Calu3 (cell line): ENCODE measurements at places on chromosomes 3 and 15.
A peak's percentile ranks its signal among the peaks of the same experiment; 100 is the strongest.

DNA sequence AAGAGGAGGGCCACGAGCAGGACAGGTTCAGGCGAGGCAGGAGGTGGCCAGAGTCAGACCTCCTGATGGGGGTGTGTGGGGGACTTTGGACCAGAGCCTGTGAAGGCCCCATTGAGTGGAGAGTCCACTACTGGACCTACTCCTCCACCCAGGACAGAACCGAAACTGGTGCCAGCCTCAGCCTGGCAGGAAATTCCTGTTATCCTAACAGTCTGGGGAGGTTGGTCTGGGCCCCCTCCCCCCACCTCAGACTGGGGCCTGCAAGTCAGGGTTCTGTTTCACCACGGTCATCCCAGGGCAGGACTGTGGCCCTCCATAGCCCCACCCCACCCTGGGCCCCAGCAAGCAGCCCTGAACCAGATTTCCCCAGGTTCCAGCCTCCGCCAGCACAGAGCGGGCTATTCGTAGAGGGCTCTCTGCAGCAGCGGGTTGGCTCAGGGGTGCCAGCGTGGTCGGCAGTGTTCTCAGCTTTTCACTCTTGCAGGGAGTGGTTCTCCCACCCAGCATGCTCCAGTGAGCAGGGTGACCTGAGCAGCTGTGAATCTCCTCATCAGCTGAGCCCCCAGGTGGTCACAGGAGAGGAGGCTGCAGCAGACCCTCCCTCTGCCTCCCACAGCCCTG lies 217.3 kb downstream of the TBC1D2B start:
- no peak for DNase-seq

DNA sequence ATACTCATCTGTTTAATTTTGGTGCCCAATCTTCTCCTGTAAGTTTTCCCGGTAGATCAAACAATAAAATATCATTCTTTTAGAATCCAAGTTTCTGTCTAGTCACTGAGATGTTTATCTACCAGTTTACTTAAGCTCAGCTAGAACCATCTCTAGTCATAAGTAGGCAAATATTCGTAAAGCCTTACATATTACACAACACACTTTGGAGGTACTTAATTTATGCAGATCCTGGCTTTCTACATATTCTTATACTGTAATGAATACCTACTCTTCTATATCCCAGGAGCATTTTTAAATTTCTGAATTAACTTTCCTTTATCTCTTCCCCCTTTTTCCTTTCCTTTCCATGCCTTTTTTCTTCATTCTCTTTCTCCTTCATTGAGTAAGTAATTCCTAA lies 185.9 kb upstream of the ZBTB20 start:
- no peak for DNase-seq

GRCh38 chr3:188090620-188091309 lies 63.2 kb upstream of the LPP start:
- no peak for DNase-seq

DNA sequence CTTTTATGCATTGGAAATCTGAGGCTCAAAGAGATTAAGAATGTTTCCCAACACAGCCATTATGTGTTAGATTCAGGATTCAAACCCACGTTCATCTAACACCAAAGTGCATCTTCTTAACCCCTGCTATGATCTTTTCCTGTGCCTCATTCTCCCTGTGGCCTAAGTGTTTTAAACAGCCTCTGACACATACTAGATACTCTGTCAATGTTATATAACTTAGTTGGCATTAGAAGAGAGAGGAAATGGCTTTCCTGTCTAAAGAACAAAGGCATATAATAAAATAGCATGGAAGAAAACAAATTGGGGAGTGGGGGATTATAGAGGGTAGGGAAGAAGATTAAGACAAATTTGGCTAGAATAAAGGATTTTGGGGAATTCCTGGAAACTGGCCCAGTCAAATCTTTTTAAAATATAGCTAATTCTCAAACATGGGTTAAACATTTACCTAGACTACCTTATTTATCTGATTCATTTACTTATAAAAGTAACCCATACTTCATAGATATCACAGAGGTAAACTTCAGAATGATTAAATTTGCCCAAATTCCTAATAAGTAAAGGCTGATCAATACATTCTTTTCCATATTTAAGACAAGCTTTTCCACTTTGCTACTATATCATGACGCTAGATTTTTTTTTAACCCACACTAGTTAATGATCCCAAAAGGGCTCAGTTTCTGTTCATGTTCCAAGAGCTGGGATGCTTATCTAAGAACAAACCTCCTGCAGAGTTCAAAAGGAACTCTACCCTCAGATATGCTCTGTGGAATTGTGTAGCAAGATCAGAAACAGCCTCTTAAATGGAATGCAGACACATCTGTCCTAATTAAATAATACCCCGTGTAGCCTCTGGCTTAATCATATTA lies 122.9 kb upstream of the PTPRG start:
- DNase-seq, result no peak

GRCh38 chr3:62805580-62806277 lies 69.5 kb downstream of the CADPS start:
- no peak for DNase-seq

DNA sequence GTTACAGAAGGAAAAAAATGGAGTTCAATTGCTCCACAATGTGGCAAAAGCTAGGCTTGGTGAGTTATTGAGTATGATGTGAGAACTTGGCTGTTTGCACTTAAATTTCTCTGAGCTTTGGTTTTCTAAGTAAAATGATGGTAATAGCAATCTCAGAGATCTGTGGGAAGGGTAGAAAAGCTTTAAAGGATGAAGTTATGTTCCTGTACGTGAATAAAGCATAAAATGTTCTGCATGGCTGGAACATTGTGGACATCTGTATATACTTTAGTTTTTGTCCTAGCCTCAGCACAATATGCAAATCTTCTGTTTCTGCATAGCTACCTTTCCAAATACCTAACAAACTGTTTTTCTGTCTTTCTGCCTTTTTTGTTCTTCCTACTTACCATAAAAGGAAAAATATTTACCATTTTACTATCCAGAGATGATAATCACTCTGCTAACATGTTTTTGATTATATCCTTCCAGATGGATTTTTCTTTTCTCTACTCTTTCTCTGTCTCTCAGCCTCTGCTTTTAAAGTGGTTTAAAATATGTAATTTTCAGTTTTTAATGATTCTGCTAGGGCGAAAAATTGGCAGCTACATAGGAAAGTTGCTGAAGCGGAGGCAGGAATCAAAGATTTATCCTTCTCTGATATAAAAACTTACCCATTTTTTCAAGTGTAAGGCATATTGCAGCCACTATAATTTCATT lies 188.1 kb downstream of the FNDC3B start:
- no peak for DNase-seq

DNA sequence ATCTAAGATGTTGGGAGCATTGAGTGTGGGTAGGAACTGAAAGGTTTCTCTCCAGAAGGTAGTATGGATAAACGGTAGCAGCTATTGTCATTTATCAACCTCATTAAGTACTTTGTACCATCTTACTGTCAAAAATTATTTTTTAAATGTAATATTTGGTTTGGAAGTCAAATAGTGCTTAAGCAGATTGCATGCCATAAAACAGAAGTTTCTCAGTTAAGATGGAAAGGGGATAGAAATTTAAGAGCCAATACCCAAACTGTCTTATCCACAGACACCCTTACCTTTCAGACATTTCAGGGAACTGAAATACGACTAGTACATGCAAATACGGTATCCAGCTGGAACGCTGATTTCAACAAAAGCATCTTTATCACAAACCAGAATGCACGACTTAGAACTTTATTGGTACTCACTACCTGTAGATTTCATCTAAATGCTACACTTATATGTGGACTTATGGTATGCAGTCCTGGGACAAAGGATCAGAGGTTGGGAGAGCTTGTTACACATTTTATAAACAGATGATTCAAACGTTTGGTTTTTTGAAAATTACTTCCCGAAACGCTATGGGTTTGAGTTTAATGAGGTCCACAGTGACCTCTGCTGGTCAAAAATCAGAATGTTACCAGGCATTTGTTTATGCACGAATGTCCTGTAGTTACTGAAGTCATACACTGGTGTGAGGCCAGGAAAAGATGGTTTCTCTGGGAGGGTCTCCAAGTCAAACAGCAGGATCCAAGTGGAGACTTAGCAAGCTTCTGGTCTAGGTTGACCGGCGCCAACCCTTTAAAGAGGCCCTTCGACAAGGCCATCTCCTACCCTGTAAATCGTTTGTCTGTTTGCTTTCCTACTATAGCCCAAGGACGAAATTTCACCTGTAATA lies 45.7 kb upstream of the DUT start:
- peak; percentile 57 for DNase-seq

- no peak for DNase-seq
Observed at GRCh38 chr3:96803870-96804269, 10.5 kb upstream of the EPHA6 start.

GRCh38 chr3:172580680-172581401 lies 57.6 kb upstream of the TNFSF10 start:
- no peak for DNase-seq

DNA sequence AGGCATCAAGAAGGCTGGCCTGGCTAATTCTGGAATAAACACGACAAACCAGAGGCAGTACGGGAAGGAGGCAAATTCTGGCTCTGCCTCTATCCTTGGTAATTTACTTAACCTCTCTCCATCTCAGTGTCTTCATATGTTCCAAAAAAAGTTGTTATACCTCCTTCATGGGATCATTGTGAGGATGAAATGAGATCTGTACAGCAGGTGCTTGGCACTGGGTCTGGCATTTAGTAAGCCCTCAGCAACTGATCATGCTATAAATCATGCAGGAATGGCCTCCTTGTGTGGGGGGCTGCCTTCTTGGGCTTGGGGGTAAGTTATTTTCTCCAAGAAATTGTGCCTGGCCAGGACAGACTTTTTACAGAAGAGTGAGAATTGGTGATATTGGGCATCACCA lies 38.3 kb upstream of the TRA2B start:
- no peak for DNase-seq

GRCh38 chr3:32392536-32393302 lies 1.1 kb downstream of the CMTM7 start:
- no peak for DNase-seq

- no peak for DNase-seq
Observed at GRCh38 chr3:46947546-46947901, 29.0 kb downstream of the CCDC12 start.

DNA sequence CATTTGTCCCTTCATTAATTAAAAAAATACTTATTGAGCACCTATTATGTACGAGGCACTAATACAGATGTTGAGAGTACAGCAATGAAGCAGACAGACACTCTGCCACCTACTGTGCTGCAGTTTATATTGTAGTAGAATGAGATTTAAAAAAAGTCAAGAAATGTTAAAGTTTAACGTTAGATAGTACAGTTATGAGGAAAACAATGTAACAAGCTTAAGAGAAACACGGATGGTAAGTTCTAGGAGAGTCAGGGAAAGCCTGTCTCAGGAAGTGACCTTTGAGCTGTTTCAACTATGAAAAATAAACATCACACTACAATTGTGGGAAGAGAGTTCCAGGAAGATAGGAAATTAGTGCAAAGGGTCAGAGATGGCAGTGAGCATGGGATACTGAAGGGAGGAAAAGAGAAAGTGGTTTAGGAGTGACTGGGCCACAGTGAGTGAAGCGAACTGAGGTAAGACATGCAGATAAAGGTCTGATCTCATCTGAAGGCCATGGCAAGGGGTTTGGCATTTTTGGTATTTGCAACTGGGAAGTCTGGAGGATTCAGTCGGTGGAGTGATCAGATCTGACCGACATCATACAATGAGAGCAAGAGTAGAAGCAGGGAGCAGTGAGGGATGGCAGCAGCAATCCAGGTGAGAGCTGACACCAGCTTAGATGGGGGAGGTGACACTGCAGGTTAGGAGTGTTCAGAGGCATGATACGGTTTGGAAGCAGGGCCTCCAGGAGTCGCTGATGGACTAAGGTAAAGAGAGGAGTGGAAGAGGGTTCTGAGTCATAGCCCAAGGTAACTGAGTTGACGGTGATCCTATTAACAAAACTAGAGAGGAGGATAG lies 28.5 kb downstream of the PLSCR4 start:
- DNase-seq, result peak; percentile 84

DNA sequence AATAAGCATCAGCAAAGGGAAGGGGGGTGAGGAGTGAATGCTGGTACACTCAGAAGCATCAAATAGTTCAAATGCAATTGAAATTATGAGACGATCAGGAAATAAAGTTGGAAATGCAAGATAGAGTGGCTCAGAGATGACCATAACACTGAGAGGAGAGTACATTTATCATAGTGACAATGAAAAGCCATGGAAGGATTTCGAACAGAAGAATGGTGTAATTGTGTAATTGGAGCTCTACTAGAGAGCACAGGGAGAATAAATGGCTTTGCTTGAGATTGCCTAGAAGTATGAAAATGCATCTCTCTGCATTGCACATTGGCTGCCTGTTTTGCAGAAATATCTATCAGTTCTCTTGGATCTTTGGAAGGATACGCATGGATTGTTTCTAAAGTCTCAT lies 163.3 kb downstream of the TP63 start:
- DNase-seq, result no peak

DNA sequence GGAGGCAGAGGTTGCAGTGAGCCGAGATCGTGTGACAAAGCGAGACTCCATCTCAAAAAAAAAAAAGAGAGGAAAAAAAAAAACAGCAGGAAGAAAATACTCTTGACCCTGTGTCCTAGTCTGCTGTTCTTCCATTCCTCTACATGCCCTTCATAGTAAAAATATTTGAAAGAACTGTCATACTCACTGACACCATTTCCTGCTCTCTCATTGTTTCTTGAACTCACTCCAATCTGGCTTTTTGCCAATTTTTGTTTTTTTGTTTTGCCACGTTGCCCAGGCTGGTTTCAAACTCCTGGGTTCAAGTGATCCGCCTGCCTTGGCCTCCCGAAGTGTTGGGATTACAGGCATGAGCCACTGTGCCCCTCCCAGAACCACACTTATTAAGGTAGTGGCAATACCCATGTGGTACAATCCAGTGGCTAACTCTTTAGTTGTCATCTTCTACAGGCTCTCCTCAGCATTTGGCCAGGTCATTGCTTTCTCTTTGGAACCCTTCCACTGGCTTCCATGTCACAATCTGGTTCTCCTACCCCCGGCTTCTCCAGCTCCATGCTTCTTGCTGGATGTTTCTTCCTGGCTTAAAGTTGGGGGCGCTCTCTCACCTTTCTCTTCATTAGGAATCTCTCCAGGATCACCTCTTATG lies 238.2 kb upstream of the C2CD4B start:
- no peak for DNase-seq

- no peak for DNase-seq
Observed at GRCh38 chr3:16332904-16333426, 68.0 kb downstream of the OXNAD1 start.

DNA sequence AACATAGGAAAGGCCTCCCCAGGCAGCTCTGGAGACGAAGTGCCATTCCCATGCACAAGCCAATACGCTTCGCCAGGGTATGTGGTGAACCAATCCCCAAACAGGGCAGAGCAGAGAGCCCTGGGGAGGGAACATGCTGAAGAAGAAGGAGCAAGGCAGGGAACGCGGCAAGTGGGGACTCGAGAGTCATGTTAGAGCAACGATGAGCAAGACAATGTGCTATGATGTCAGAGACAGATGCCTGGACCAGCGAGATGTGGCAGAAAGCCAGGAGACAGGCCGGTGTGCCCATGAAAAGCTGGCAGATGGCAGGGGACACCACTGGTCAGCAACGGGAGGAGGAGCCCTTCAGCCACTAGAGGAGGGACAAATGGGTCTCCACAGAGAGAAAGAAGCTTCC lies 39.6 kb downstream of the NIPA2 start:
- DNase-seq, result no peak

- DNase-seq, result no peak
Observed at GRCh38 chr3:66303491-66303901, 82.7 kb downstream of the SLC25A26 start.
